Activated CD4-positive, alpha-beta T cell treated with anti-CD3 and anti-CD28 coated beads, Interleukin-2, amount 50 U/mL, for 16 hours (primary cell): ENCODE measurements at places on chromosomes 12 and 14.
A peak's percentile ranks its signal among the peaks of the same experiment; 100 is the strongest.

GRCh38 chr12:89907659-89908058 lies 199.0 kb upstream of the ATP2B1 start:
- no peak for DNase-seq

DNA sequence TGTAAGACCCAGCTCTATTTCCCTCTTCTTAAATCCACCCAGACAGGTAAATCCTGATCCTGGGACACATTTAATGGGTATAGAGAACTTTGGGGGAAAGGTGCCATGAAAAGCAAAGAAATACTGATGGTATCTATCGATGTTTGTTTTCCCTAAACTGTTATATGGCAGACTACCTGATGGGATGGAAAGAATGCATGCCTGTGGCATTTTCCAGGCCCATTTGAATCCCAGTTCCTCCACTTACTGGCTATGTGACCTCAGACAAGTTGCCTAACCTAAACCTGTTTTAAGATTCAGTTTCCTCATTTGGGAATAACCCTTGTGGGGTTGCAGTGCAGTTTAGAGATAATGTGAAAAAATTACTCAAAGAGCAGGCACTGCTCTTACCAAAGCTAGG lies 404.5 kb downstream of the FUT8 start:
- DNase-seq, result no peak

DNA sequence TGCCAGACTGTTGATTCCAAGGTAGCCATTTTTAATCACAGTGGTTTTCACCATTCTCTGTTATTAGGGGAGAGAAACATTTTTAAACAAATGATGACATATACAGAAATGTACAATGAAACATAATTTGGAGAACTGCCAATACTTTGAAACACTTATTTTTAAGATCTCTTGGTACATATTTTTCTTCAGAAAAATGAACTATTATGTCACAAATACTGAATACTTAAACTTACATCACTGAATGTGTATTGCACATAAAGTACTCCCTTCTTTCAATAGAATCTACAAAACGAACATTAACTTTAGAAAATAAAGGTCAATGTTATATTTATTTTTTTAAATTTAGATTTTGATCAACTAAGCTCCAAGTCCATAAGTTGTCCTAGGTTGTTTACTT lies 71.7 kb upstream of the CPNE8 start:
- DNase-seq, result no peak

- no peak for DNase-seq
These were observed 17.1 kb upstream of the AKAP6 start for GRCh38 chr14:32312010-32312331.

DNA sequence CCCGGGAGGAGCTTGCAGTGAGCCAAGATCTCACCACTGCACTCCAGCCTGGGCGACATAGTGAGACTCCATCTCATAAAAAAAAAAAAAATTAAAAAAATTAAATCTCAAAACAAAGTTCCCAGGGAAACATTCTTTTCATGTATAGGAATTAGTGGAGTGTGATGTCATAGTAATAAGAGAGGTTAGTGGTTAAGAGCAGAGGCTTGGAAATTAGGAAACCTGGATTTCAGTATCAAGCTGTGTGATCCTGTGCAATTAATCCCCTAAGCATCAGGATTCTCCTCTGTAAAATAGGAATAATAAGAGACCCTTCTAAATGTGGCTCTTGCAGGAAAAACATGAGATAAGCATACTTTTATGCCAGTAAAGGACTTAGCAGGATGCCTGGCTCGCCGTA lies 3.1 kb upstream of the TXNRD1 start:
- no peak for DNase-seq

DNA sequence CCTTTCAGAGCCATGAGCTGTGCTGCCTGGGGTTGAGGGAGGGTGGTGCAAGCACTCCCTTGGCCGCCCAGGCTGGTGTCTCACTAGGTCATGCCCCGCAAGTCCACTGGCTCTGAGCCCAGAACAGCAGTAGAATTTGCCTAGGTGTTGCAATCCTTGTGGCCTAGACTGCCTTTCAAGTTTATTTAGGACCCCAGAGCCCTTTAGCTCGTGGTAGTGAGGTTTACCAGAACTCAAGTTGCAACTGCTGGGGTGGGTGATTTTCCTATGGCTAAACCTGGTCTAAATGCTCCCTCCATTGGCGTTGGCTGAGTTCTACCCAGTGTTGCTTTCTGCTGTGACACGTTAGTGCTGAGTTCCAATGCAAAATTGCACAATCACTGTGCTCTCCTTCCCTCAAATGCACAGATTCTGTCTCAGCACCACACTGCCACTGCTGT lies 287.2 kb downstream of the BCAT1 start:
- DNase-seq, result no peak

DNA sequence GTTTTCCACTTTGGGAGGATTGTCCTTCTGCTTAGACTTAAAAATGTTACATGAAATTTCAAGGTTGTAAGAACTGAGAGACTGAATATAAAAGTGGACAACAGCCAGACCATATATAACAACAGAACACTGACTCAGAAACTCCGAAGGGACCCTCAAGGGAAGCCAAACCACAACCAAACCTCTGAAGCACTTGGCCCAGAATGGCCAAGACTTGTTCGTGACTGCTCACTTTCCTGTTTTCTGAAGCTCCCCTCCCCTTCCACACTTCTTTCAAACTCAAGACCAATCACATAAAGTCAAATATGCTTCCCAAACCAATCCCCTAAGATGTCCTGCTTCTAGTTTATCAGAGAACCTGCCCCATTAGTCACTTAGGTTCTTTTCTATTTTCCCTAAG lies 13.7 kb downstream of the OR6J1 start:
- DNase-seq, result no peak

GRCh38 chr14:99320105-99320572 lies 48.1 kb upstream of the BCL11B start:
- DNase-seq, result peak; percentile 86

- DNase-seq, result no peak
These were observed 114.5 kb downstream of the TRAFD1 start for GRCh38 chr12:112239881-112240280.

DNA sequence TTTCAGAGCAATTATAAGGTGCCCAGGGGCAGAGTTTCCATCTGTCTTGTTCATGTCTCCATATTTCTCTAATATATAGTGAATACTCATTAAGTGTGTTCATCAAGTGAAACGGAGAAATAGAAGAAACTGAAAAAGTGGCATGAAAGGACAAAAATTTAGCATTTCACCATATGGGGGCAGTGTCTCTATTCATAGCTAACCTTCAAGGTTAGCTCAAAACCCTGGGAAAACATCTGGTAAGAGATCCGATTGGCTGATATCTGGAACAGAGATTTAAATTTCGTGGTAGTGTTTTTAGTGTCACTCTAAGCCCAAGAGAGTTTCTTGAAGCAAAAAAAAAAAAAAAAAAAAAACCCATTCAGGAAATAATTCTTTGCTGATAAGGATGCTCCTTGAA lies 367.5 kb downstream of the DAD1 start:
- peak; percentile 29 for DNase-seq

DNA sequence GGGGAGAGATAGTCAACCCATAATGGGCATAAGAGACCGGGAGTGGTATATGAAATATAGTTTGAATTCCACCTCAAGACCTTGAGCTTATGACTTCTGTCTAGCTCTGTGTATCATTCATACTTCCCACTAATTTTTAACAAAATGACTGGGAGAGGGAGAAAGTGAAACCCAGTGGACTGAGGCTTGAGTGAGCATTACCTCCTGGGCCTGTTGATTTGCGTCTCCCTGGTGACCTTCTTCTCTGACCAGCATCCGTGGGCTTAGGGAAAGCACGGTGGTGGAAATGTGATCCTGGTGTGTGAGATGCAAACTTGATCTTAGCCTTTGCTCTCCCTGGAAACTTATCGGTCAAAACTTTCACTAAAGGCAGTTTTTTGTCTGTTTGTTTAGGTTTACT lies 207.9 kb upstream of the BCL2L14 start:
- no peak for DNase-seq

DNA sequence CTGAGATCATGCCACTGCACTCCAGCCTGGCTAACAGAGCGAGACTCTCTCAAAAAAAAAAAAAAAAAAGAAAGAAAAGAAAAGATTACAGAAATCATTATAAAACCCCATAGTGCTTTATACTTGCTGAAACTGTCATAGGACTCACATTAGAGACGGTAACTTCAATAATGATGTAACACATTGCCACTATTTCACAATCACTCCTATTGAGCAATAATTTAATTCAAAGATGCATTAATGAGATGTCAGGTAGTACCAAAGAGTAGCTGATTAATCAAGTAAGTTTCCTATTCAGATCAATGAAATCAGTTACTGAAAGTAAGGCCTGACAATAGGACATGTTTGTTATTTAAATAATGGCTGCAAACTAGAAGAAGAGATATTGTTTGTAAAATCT lies 751.5 kb upstream of the ALG10B start:
- DNase-seq, result no peak

GRCh38 chr12:87274594-87275245 lies 754.5 kb downstream of the C12orf50 start:
- peak; percentile 1 for DNase-seq

GRCh38 chr14:23543403-23543802 lies 8.2 kb downstream of the ZFHX2 start:
- no peak for DNase-seq

- DNase-seq, result no peak
These were observed 33.5 kb upstream of the ATP2A2 start for GRCh38 chr12:110247340-110248095.

DNA sequence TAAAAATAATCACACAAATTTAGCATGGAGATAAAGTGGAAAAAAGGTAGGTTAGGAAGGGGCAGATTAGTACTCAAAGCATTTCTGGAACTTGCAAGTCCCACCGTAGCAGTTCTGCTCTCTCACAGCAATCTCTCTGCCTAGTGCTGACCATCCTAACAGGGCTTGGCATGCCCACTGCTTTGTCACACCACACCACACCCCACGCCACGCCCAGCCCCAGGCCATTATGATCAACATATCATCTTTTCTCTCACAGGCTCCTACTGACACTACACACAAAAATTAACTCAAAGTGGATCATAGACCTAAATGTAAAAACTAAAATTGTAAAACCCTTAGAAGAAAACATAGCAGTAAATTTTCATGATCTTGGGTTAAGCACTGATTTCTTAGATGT lies 273.7 kb downstream of the DAD1 start:
- no peak for DNase-seq

DNA sequence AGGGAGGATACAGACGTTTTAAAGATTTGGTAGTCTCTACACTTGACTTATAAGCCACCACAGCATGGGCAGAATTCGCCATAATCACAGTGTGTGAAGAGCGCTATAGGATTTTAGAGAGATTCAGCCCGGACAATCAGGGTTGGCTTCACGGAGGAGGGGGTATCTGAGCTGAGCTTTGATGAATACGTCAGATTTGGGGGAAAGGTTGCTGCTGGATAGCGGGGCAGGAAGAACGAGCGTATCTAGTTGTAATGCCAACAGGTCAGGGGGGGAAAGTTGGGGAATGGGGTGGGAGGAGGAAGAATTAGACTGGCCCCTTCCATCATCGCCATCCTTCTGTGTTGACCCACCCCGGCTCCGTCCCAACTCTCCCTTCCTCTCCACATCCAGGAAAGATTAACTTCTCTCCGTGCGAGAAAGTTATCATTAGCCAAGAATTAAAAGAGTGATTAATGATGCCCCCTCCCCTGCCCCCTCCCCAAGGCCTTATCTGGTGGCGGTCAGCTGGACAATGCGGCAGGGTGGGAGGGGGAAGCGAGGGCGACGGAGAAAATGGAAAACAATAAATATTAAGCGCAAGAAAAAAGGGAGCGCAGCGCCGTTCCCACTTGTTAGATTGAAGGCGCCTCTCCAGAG lies 13.5 kb upstream of the GPATCH2L start:
- no peak for DNase-seq

- DNase-seq, result no peak
These were observed 8.6 kb downstream of the LDHB start for GRCh38 chr12:21649034-21649433.

- DNase-seq, result peak; percentile 42
These were observed 557 bp downstream of the COPS7A start for GRCh38 chr12:6724409-6724797.

DNA sequence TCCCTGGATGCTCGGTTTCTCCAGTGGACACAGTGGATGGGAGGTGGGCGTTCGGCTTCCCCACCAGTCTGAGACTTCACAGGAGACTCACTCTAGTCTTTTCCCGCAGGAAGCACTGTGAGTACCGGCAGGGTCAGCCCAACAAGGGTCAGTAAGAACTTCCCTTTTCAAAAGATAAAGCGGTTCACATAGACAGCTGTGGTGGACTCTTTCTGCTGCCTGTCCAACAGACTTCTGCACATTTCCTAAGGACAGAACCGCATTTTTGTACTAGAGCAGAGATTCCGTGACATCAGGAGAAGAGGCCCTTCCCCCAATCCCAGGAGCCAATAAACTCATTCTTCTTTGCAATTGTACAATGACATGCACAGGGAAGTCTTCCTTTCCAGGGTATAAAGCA lies 10.4 kb downstream of the LTBR start:
- DNase-seq, result no peak

DNA sequence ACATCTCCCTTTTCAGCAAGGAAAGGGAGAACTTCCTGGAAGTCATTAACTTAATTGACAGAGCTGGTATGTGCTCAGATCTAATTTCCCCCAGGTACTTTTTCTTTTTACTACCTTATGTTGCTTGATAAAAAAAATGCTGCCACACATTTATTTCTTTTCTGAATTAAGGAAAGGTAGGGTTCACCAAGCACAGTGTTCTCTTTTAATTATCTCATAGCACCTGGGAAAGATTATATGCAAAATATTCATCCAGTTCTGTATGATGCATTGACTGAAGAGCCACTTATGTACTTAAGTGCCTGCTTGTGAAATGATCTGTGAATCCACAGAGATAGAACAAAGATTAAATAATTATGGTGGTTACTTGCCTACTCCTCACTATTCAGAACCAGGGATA lies 25.1 kb downstream of the KCNC2 start:
- no peak for DNase-seq

DNA sequence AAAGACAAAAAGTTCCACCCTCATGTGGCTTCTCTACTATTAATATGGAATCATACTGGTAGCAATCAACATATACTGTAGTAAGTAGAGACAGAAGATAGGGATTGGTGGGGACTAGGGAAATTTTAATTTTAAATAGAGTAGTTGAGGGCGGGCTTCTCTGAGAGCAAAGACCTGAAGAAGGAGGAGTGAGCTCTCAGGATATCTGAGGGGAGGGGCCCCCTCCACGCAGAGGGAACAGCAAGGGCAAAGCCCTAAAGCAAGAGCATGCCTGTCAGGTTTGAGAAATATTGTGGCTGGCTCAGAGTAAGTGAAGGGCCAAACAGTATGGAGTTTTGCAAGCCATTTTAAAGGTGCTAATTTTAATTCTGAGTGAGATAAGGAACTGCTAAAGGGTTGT lies 64.3 kb downstream of the PCNX1 start:
- no peak for DNase-seq

- no peak for DNase-seq
These were observed 228.3 kb downstream of the RAD51B start for GRCh38 chr14:68047906-68048305.

DNA sequence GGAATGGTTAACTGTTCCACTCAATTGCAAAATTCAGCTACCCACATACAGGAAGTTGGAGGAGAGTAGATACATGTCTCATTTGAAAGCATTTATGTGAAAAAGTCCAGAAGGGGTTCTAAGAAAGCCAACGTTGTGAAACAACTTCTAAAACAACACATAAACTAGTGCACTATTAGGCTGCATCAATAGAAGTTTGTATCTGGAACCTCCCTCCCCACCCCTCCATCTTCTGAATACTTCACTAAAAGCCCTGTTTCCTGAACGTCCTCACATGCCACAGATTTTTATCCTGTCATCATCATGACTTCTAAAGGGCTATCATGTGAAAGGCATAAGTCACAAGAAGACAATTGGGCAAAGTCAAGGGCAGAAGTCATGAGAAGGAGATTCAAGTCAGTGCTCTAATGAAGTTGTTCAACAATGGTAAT lies 5.5 kb downstream of the KRT79 start:
- DNase-seq, result no peak

GRCh38 chr14:61147381-61147821 lies 133.7 kb downstream of the TMEM30B start:
- no peak for DNase-seq
